ENCODE measurements at places on chromosomes 16 and 17. TPM values are rescaled to one million over a fixed set of nuclear protein-coding genes. Genes with fewer than 3 reads are reported as not detected.

DNA sequence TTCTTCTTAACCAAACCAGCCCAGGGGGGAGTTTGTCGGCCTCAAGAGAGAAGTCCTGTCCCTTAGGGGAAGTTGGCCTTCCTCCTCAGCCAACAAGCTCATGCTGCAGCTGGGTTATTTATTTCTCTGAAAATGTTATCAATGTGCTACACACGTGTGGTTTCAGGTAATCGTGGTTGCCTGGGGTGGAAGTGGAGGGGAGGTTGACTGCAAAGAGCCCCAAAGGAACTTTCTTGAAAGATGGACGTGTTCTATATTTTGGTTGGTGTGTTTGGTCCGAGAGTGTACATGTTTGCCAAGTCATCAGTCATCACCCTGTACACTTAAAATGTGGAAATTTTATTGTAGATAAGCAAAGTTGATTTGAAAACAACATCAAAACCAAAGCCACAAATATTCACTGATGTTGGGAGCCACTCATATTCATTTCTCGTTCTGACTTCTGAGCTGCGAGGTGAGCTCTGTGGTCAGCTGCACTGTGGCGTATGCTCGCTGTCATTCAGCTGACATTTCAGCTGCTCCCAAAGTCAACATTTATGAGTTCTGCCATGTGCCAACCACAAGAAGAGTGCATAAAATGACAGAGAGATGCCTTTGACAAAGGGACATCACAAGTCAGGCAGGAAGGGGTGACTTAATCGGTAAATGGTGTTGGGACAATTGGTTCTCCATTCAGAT is 26.5 kb upstream of the ADGRG1 start:
- H3K27ac ChIP-seq, result peak overlapping the region; percentile 99
- H3K36me3 ChIP-seq, result peaks cover 26% of the 10 kb centered on the region
- no peaks in the 10 kb centered on the region for H3K27me3 ChIP-seq
- peak; percentile 94 for DNase-seq
- H3K4me3 ChIP-seq, result peak overlapping the region; percentile 37

DNA sequence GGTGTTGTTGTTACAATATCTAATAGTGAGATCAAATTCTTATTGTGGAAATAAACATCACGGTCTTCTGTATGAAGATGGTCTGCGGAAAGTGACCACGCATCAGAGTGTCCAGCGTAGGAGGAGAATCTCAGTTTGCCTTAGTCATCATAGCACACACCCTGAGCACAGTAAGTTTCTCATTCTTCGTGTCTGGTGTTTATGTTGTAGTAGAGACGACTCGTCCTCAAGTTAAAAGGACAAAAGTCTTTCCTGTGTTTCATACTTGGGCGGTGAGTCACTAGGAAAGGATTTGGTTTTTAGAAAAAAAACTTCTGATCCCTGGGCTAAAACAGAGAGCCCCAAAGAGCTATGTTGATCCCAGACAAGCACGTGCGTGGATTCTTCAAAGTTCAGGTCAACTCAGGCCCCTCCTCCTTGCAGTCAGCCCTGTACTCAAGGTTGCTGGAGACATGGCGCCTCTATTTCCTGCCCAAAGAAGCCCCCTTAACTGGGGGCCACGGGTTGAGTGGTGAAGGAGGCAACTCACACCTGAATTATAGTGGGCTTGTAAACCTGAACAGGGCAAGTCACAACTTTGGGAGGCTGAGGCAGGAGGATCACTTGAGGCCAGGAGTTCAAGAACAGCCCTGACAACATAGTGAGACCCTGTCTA is 170.4 kb downstream of the ZFHX3 start:
- H3K4me1 ChIP-seq, result peaks cover 14% of the 10 kb centered on the region
- H3K27me3 ChIP-seq, result peaks cover 4% of the 10 kb centered on the region
- DNase-seq, result no peak
- no peak overlapping the region for H3K27ac ChIP-seq
- H3K4me3 ChIP-seq, result no peak overlapping the region

DNA sequence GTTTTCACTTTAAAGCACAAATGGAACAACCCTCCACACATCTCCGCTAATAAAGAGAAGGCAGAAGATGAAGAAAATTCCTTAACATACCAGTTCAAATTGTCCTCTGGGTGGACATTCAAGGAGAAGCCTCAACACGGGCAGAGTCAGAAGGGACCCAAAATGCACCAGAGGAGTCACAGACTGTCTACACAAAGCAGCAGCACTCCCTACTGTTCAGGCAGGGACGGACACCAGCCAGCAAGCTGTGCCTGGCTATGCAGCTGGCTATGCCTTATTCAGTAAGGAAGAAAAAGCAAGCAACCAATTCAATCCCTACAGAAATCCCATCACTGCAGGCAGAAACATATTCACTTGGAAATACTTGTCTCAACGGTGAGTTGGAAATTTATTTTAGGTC is 8.1 kb downstream of the DNAJC7 start:
- peaks cover 50% of the 10 kb centered on the region for H3K4me1 ChIP-seq
- no peak overlapping the region for H3K27ac ChIP-seq
- H3K4me3 ChIP-seq, result no peak overlapping the region
- no peaks in the 10 kb centered on the region for H3K27me3 ChIP-seq
- no peak for DNase-seq
- H3K36me3 ChIP-seq, result peaks cover 26% of the 10 kb centered on the region

DNA sequence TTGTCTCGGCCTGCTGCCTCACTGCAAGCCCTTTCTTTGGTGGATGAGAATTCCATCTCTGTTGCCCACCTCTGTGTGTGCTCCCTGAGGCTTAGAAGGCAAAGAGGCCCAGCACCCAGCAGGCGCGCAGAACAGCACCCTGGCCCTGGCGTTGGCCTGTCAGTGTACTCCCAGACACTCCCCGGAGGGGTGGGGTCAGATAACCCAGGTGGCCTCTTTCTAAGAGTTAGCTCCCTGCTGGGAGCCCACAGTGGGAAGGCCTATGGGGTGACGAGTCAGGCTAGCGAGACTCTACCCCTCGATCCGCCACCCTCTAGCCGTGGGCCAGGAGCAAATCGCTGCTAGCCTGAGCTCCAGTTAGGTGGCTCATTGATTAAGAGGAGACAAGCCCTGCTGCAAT is 38.1 kb downstream of the SRL start:
- peaks cover 10% of the 10 kb centered on the region for H3K27me3 ChIP-seq
- DNase-seq, result no peak
- no peak overlapping the region for H3K27ac ChIP-seq
- no peak overlapping the region for H3K4me3 ChIP-seq

- DNase-seq, result no peak
- H3K4me3 ChIP-seq, result peak overlapping the region; percentile 75
- H3K36me3 ChIP-seq, result peaks cover 2% of the 10 kb centered on the region
- peak overlapping the region; percentile 58 for H3K27ac ChIP-seq
These were observed 641 bp downstream of the SBK1 start for GRCh38 chr16:28292731-28293600.

- DNase-seq, result no peak
- peaks cover 7% of the 10 kb centered on the region for H3K4me1 ChIP-seq
- H3K27me3 ChIP-seq, result no peaks in the 10 kb centered on the region
- peaks cover 27% of the 10 kb centered on the region for H3K36me3 ChIP-seq
These were observed 147.8 kb downstream of the PRKCA start for GRCh38 chr17:66450008-66450851.

DNA sequence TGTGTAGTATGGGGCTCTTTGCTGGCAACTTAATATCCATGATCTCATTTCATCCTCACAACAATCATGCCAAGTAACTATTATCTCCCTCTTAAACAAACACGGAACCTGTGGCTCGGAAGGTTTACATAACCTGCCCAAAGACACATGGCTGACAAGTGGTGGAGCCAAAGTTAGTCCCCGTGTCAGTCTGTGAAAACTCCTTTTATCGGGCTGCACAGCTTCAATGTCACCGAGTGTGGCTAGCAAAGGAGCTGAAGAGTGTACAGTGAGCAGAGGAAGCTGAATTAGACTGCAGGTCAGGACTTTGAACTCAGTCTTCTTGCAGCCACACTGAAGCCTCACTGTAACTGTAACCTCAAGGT is 80.3 kb downstream of the PARN start:
- peaks cover 16% of the 10 kb centered on the region for H3K36me3 ChIP-seq
- H3K4me3 ChIP-seq, result no peak overlapping the region
- no peak for DNase-seq
- no peak overlapping the region for H3K27ac ChIP-seq
- H3K27me3 ChIP-seq, result no peaks in the 10 kb centered on the region
- no peaks in the 10 kb centered on the region for H3K4me1 ChIP-seq

DNA sequence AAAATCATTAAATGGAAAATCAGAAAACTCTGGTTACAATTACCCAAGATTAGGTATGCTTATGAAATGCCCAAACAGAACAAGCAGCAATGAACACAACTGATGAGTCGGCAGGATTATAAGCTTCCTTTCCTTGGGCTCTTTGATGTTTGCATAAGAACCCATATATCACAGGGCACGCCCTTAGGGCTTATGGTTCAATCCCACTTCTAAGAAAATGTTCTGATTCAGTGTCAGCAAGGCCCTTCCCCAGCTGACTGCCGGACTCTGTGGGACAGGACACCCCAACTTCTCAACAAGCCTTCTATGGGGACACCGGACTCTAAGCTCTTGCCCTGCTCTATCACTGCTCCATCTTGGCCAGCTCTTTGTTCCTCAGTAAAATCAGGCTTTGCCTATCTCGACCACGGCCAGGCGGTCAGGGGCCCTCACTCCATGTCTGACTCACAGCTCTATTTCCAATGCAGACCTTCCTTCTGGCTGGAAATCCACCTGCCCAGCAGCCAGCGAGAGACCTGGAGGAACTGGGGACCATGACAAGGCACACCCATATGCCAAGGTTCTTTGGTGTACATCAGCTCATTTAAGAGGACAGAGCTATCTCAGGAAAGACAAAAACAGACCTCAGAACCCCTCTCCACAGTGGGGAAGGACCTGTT is 26.8 kb downstream of the LITAFD start:
- peak overlapping the region; percentile 28 for H3K27ac ChIP-seq
- H3K4me1 ChIP-seq, result peaks cover 31% of the 10 kb centered on the region
- H3K4me3 ChIP-seq, result no peak overlapping the region
- DNase-seq, result no peak
- peaks cover 62% of the 10 kb centered on the region for H3K36me3 ChIP-seq

DNA sequence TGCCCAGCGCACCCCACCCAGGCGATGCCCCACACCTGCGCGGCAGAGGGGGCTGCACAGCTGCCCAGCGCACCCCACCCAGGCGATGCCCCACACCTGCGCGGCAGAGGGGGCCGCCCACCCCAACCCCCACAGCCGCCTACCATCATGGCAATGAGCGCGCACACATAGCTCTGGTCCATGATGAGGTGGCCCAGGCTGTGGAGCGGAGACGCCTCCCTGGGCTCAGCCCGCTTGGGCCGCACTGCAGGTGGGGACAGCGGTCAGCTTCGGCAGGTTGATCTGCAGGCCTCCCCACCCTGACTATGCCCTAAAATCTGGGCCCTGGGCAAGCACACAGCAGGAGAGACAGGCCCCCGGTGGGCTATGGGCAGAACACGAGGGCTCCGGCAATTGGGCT is 30.2 kb downstream of the CTU2 start:
- no peak overlapping the region for H3K27ac ChIP-seq
- H3K4me3 ChIP-seq, result no peak overlapping the region
- no peaks in the 10 kb centered on the region for H3K27me3 ChIP-seq
- DNase-seq, result no peak

DNA sequence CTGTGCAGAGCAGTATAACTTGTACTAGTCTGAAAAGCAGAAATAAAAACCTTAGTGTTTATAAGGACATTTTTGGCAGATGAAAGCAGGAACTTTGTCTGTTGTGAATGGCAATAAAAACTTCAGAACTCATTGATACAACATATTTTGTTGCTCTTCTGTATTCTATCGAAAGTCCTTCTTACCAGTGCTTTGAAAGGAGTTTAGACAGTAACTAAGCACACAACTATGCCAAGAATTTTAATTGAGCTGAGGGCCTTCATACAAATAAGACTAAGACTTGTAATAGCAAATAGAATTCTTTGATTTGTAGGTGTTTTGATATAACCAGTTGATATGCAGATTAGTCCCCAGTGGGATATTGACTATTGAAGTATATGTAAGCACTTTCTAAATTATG is 308.4 kb downstream of the ZFHX3 start:
- H3K27ac ChIP-seq, result no peak overlapping the region
- no peaks in the 10 kb centered on the region for H3K36me3 ChIP-seq
- peaks cover 1% of the 10 kb centered on the region for H3K4me1 ChIP-seq
- H3K4me3 ChIP-seq, result no peak overlapping the region
- H3K27me3 ChIP-seq, result no peaks in the 10 kb centered on the region

DNA sequence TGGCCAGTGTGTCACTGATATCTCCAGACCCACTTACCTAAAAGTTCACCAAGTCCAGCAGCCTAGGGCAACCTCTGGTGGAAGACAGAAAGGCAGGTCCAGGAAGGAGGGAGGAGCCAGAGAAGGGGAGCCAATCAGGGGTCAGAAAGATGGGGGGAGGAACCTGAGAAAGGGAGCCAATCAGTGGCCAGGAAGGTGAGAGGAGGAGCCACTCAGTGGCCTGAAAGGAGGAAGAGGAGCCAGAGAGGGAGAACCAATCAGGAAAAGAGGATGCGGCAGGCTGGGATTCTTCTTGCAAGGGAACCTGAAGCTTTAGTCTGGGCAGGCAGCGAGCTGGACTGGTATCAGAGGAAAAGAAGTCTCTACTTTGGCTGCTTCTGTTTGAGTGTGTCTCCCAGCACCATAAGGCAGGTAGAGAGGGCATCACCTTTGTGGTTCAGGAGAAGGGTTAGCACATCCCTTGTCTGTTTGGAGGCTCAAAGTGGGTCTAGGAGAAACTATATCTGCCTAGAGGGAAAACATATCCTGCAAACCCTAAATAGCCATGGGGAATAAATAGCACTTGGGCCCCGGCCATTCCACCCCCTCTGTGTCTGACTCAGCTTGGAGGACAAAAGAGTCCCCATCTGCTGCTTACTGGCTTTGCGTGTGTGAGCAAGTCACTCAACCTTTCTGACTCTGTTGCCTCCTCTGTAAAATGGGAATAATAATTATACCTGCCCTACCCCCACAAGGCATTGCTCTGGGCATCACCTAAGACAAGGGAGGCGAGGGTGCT is 43.4 kb upstream of the CRHR1 start:
- H3K4me3 ChIP-seq, result no peak overlapping the region
- H3K27me3 ChIP-seq, result peaks cover 34% of the 10 kb centered on the region
- H3K27ac ChIP-seq, result no peak overlapping the region

- no peaks in the 10 kb centered on the region for H3K4me1 ChIP-seq
- no peaks in the 10 kb centered on the region for H3K27me3 ChIP-seq
- no peak for DNase-seq
- H3K27ac ChIP-seq, result no peak overlapping the region
- H3K36me3 ChIP-seq, result peaks cover 24% of the 10 kb centered on the region
- no peak overlapping the region for H3K4me3 ChIP-seq
These were observed 31.9 kb downstream of the CMC2 start for GRCh38 chr16:80974649-80975376.

GRCh38 chr17:57356719-57357391 is 100.5 kb downstream of the MSI2 start:
- no peak for DNase-seq
- peak overlapping the region; percentile 79 for H3K27ac ChIP-seq
- no peaks in the 10 kb centered on the region for H3K27me3 ChIP-seq
- H3K36me3 ChIP-seq, result peaks cover 2% of the 10 kb centered on the region

- no peak overlapping the region for H3K4me3 ChIP-seq
- H3K27me3 ChIP-seq, result peaks cover 6% of the 10 kb centered on the region
- no peak for DNase-seq
- H3K27ac ChIP-seq, result no peak overlapping the region
- no peaks in the 10 kb centered on the region for H3K4me1 ChIP-seq
These were observed 6.0 kb upstream of the CDC42EP4 start for GRCh38 chr17:73317513-73318426.

HOXB5 gene
- total RNA-seq, result not detected

FBXW10 gene
- not detected for total RNA-seq

PMP22 gene
- not detected for total RNA-seq

SPNS3 gene
- total RNA-seq, result 39.1 TPM

ZFP3 gene
- total RNA-seq, result 1.9 TPM

HEATR9 gene
- total RNA-seq, result 6.7 TPM

All from activated CD8-positive, alpha-beta memory T cell treated with anti-CD3 and anti-CD28 coated beads, Interleukin-2, amount 10 ng/mL, durations not matched to agents 7 days and 5 days (primary cell).